ENCODE measurements at places on chromosomes 7 and 10.
A peak's percentile ranks its signal among the peaks of the same experiment; 100 is the strongest.

DNA sequence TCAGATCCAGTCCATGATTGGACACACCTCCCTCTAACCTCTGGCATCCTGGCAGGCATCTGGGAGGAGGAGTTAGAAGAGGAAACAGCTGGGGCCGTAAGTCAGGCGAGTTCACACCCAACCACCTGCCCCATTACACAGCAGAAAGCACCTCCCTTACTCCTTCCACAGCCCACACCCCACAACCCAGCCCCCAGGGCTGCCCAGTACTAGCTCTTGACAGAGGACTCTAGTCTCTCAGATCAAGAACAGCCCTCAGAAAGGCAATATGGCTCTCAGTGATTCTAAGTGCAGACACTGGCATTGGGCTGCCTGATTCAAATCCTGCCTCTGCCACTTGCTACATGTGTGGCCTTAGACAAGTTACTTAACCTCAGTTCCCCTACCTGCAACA lies 34.1 kb downstream of the KCNMA1 start:
- peak; percentile 2 for DNase-seq

DNA sequence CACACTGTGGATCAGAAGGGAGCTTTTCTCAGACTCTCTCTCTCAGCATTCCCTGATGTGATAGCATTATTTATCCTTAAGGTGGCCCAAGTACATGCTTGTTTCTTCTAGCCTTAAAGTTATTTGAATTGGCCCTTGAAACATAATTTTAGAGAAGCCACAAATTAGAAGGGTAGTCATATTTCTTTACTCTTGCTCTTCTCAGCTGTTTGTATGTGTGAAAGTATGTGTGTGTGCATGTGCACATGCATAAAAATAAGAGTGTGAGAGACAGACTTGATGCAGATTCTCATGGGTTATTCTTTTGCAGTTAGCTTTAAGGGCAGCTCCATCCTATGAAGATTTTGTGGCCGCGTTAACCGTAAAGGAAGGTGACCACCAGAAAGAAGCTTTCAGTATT lies 50.1 kb downstream of the PLEKHA8 start:
- no peak for DNase-seq

DNA sequence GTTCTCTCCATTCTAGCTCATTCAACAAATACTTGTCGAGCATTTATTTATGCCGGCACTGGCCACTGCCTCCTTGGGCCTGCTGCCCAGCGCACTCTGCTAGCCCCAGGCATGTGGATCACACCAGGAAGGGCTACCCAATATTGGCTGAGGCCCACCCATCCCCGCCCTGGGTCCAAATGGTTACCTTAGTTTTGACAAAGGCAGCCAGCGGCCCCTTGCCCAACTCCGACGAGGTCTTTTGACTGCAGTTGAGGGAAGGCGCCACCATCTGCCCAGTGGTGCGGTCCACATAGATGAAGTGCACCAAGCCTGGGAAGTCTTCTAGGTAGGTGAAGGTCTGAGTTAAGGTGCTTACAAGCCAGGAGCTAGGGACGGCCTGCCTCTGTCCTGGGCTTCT lies 7.2 kb upstream of the PYROXD2 start:
- DNase-seq, result no peak

- DNase-seq, result no peak
Observed at GRCh38 chr10:1328981-1329614, 272.9 kb downstream of the WDR37 start.

DNA sequence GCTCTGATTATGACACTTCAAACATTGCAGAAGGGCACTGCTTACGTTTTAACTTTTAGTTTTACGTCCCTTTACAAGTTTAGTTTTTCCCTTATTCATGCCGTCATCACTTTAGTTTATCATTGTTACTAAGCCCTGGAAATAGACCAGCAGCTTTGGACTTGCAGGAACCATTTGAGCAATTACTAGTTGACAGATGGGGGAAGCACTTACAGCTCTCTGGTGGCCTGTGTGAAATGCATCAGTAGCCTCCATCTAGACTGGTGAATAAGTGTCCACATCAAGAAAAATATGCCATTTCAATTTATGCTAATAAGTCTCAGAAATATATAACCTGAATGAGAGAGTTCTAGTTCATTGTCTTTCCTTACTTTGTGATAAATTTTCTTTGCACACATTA lies 194.9 kb upstream of the GRM3 start:
- DNase-seq, result no peak

DNA sequence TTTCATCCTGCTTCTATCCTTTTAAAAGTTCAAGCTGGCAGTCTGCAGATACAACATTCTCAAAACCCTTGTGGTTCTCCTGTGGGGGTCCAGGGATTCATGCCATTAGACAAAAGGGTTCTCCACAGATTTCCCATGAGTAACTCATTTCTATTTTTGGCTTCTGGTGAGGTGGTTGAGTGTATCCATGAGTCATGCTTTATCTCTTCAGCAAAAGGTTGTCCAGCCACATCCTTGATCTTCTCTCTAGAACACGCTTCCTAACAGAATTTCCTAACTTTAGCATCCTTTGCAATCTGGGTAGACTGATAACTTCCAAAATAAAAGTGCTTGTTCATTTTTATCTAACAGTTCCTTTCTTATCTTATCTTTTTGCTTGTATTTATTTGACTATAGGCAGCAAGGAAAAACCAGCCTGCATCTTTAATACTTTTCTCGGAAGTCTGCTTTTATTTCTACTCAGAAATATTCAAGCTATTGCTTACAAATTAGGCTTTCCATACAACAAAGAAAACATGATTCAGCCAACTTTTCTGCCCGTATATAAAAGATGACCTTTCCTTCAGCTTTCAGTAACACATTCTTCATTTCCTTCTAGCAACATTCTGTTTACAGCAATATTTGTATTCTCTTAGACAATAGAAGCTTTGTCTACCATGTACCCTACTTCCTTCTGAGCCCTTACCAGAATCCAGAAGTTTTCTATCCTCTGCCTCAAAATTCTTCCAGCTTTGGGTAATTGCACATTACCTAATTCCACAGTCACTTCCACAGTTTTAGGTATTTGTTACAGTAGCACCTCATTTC lies 79.3 kb upstream of the IL6 start:
- no peak for DNase-seq

- no peak for DNase-seq
Observed at GRCh38 chr7:45717537-45718235, 143.5 kb downstream of the ADCY1 start.

DNA sequence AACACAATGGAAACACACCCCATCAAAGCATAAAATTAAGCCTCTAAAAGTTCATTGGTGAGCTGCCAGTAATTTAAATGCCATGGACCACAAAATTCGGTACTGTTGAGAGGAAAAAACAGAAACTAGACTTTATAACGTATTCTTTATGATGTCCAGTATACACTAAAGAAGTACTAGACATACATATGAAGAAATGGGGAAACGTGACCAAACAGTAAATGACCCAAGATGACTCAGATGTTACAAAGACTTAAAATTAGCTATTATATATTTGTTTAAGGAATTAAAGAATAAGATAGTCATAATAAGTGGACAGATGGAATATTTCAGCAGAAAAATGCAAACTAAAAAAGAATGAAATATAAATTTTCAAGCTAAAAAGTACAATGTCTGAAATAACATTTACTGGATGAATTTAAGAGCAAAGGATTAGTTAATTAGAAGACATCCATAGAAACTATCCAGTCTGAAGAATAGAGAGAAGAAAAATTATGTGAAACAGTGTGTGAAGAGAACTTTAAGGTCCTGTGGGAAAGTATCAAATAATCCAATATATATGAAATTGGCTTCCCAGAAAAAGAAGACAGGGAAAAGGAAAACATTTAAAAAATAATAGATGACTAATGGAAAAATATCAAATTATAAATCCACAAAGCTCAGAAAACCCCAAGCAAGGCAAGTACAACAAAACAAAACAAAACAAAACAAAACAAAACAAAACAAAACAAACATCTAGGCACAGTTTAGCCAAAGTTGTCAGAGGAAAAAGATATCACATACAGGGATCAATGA lies 69.4 kb downstream of the SAMD9 start:
- no peak for DNase-seq

DNA sequence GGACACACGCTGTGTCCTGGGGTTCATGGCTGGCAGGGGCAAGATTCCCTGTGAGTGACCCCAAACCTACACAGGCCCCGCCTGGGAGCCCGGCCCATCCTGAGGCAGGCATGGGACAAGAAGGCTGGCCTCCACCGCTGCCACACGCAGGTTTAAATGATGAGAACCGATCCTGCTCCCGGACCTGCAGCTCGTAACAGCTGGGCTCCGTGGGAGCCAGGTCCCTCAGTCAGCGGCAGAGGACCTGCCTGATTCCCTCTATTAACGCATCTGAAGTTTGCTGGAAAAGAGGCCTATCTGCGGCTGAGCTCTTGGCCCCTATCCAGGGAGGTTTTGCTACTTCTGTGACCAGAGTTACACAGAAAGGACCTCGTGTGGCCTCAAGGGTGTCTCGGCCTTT lies 112.3 kb downstream of the VIPR2 start:
- DNase-seq, result no peak

DNA sequence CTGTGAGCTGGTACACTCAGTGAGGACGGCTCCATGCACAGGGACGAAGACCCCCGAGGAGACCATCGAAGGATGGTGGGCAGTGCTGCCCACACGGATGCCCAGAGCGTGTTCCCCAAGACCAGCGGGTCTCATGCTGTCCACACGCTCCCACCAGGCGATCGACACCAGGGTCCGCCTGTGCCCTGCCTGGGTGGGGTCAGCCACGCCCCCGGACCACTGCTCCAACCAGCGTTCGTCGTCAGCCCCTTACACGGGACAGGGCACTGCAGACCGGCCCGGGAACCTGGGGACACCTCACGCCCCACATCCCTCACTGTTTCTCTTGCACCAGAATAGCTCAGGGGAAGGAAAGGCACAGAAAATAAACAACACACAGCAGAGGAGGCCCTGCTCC lies 223.5 kb downstream of the DNAJB6 start:
- DNase-seq, result no peak

DNA sequence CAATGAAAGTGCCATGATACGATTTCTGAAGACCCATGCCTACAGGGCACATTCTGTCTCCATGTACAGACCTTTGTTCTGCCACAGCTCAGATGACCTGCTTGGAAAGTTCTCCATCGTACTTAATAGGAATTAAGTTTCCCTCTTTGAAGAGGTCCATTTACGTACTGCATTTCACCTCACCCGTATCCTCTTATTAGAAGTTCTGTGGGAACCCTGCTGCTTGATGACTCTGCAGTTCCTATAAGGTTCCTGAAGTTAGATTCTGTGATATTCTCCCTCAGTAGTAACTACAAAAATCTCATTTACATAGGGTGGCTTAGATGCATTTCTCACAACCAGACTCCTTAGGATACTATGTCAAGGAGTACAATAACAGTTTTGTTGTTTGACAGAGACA lies 50.9 kb downstream of the MINDY3 start:
- DNase-seq, result no peak

- DNase-seq, result no peak
Observed at GRCh38 chr7:50412973-50413372, 37.2 kb downstream of the FIGNL1 start.

- peak; percentile 87 for DNase-seq
Observed at GRCh38 chr7:122965306-122965705, 30.2 kb downstream of the TAS2R16 start.

- no peak for DNase-seq
Observed at GRCh38 chr10:86795353-86795752, 38.9 kb downstream of the BMPR1A start.

DNA sequence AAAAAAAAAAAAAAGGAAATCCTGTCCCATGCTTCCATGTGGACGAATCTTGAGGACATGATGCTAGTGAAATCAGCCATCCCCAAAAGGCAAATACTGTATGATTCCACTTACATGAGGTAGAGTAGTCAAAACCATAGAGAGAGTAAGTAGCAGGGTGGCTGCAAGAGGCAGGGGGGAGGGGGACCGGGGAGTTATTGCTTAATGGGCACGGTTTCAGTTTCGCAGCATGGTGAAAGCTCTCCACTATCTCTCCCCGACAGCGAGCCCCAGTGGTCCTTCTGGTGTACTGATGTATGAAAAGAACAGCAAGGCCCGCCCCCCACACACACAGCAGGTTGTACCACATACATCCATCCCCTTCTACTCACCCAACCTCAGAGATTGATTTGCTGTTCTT lies 32.8 kb downstream of the NOD1 start:
- no peak for DNase-seq

DNA sequence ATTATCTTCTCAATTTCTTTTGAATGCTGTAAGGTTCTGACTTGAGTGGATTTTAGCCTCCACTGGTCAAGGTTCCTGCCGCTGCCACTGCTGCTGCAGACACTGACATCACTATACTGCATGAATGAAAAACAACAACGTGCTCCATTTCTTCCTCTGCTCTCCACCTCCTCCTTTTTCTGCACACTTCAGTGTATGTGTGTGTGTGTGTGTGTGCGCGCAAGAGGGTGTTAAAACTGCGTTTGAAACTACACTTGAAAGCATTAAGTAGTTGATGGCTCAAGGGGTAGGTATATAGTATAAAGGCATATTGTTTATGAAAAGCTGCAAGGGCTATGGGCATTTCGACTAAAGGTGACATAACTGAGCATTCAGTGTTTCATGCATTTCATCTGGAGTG lies 3.5 kb downstream of the GLCCI1 start:
- DNase-seq, result no peak

GRCh38 chr10:131119626-131120355 lies 191.7 kb downstream of the TCERG1L start:
- no peak for DNase-seq

DNA sequence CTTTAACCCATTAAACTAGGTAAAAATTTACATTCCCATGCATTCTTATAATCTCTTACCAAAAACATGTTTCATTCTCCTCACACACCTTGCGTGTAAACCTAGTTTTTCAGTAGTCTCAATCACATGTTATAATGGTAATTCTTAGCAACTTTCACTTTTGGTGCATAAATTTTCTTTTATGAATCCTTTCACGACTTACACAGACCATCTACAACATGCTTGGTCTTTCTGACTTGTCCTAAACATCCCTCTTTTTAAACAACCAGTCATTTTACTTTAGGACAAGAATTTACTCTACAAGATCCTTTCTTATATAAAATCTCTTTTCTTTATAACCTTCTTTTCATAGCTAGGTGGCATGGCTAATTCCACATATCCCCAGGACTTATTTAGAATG lies 25.8 kb downstream of the FBXL13 start:
- DNase-seq, result no peak

GRCh38 chr7:40299097-40299496 lies 164.3 kb downstream of the SUGCT start:
- no peak for DNase-seq

DNA sequence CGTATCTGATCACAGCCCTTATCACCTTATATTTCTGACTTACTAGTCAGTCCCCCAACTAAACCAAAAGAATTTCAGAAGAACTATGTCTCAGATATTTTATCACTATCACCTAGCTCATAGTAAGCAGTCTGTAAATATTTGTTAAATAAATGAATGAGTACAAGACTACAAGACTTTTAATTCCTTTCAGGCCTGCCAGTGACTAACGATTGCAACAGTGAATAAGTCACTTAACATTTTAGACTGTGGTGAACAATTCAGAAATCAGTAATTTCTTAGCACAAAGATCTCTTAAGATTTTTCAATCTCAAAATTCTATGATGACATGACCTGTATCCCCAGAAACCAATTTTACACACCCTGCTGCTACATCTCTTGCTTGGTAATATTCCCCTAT lies 162.2 kb downstream of the IMMP2L start:
- DNase-seq, result no peak

- DNase-seq, result no peak
Observed at GRCh38 chr7:92685136-92686042, 95.2 kb upstream of the FAM133B start.

Measured in NCI-H748 treated with DMSO at 0.1 percent for 48 hours (cell line).